ENCODE measurements at places on chromosomes 3 and 15. TPM values are rescaled to one million over a fixed set of nuclear protein-coding genes. Genes with fewer than 3 reads are reported as not detected.

DNA sequence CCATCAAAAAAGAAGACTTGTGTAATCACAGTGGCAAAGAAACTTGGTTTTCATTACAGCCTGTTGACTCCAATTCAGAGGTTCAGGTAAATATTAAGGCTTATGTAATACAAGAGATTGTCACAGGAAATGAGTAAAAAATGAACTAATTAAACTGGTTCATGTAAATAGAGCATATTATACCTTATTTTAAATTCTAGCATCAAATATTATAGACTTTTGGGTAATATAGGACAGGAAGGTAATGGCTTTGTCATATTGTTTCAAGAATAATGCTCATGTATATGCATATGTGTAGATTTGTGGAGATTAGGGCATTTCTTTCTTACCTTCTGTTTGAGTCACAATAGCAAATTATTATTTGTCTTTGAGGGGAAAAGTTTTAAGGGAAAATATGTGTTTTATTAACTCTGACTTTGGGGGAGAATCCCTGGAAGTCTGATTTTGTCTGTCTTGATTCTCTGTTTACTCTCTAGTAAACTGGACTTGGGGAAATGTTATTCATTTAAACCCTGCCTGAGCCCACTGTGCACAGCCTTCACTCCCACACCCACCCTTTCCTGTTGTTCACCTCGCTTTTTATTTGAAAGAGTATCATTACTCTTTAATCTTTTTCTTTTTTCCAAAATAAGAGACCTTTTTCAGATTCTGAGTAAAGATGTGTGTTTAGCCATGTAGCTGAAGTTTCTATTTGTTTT lies 43.0 kb downstream of the RASA2 start:
- no peaks in the 10 kb centered on the region for H3K27me3 ChIP-seq
- H3K27ac ChIP-seq, result no peak overlapping the region

- no peak overlapping the region for H3K27ac ChIP-seq
- H3K4me3 ChIP-seq, result no peak overlapping the region
- no peaks in the 10 kb centered on the region for H3K27me3 ChIP-seq
- H3K4me1 ChIP-seq, result no peaks in the 10 kb centered on the region
- H3K36me3 ChIP-seq, result no peaks in the 10 kb centered on the region
Measured at GRCh38 chr3:19348941-19349564, 200.7 kb downstream of the KCNH8 start.

DNA sequence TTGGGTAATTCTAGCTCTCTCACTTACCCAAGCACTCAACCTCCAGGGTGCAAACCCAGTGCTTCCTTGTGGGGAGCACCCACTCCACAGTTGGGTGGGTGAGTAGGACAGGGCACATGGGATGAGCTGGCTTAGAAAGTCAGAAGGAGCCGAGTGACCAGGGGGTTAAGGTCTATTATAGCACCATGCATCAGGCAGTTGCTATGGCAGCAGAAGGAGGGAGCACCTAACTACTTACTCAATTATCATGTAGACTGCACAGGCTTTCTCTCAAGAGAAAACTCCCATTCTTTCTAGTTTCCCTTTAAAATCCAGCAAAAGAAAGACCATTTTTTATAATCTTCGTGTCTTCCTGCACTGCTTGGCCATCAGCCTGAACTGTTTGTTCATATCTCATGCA lies 163.0 kb downstream of the OCA2 start:
- no peaks in the 10 kb centered on the region for H3K36me3 ChIP-seq
- DNase-seq, result no peak
- no peaks in the 10 kb centered on the region for H3K4me1 ChIP-seq
- no peak overlapping the region for H3K4me3 ChIP-seq

- no peak overlapping the region for H3K4me3 ChIP-seq
- DNase-seq, result no peak
- no peaks in the 10 kb centered on the region for H3K27me3 ChIP-seq
- peaks cover 10% of the 10 kb centered on the region for H3K4me1 ChIP-seq
Measured at GRCh38 chr15:90588427-90588826, 58.7 kb downstream of the CRTC3 start.

DNA sequence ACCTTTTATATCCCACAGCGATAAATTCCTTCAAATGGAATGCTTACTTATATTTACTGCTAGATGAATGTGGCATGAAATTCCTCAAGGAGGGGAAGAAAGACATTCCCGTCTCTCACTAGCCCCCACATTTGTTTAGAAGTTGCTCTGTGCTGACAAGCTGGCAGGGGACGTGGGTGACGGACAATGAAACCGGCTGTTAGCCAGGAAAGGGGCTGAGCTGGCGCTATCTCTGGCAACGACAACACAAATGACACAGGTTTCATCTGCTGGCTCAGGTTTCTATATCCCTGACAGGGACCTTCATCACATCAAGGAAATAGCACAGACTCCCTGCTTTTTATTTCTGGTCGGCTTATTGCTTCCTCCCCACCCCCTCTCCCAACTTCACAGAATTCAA lies 15.8 kb downstream of the RUVBL1 start:
- DNase-seq, result no peak
- no peak overlapping the region for H3K4me3 ChIP-seq
- H3K27ac ChIP-seq, result no peak overlapping the region
- H3K36me3 ChIP-seq, result peaks cover 64% of the 10 kb centered on the region
- no peaks in the 10 kb centered on the region for H3K27me3 ChIP-seq
- no peaks in the 10 kb centered on the region for H3K4me1 ChIP-seq

DNA sequence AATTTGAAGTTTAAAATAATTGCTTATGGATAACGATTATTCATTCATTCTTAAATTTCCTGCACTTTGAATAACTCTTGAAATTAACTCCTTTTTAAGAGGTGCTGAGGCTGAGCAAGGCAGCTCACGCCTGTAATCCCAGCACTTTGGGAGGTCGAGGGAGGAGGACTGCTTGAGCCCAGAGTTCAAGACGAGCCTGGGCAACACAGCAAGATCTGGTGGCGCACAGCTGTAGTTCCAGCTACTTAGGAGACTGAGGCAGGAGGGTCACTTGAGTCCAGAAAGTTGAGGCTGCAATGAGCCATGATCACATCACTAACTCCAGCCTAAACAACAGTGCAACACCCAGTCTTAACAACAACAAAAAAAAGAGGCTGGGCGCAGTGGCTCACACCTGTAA lies 8.0 kb downstream of the DCUN1D1 start:
- no peak overlapping the region for H3K4me3 ChIP-seq
- no peaks in the 10 kb centered on the region for H3K36me3 ChIP-seq
- H3K4me1 ChIP-seq, result peaks cover 44% of the 10 kb centered on the region

Gene ILDR1
- not detected for total RNA-seq

Gene SEMA5B
- total RNA-seq, result not detected

Gene NOX5
- total RNA-seq, result not detected

Gene ANKRD34C
- total RNA-seq, result not detected

All from HepG2 (cell line).